ENCODE measurements at places on chromosomes 5 and 9.

- DNase-seq, result no peak
Observed at GRCh38 chr5:142107736-142108431, 695 bp upstream of the NDFIP1 start.

- DNase-seq, result no peak
Observed at GRCh38 chr9:100222674-100223073, 123.6 kb downstream of the INVS start.

GRCh38 chr5:13350767-13351166 lies 593.7 kb downstream of the DNAH5 start:
- no peak for DNase-seq

- DNase-seq, result no peak
Observed at GRCh38 chr9:131744720-131745201, 4.9 kb upstream of the RAPGEF1 start.

DNA sequence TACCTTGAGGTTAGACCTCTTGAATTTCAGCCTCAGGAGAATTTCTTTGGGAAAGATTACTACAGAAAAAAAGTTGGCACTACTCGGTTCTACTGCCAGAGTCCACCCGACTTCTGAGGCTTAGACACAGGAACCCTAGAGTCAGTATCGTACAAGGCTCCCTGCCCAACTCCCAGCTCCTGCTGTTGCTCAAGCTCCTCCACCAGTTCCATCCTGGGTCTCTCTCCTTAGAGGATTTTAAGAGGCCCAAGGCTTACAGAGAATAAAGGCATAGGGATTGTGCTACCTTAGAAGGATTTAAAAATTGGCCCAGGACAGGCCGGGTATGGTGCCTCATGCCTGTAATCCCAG lies 29.0 kb upstream of the SSBP2 start:
- no peak for DNase-seq

DNA sequence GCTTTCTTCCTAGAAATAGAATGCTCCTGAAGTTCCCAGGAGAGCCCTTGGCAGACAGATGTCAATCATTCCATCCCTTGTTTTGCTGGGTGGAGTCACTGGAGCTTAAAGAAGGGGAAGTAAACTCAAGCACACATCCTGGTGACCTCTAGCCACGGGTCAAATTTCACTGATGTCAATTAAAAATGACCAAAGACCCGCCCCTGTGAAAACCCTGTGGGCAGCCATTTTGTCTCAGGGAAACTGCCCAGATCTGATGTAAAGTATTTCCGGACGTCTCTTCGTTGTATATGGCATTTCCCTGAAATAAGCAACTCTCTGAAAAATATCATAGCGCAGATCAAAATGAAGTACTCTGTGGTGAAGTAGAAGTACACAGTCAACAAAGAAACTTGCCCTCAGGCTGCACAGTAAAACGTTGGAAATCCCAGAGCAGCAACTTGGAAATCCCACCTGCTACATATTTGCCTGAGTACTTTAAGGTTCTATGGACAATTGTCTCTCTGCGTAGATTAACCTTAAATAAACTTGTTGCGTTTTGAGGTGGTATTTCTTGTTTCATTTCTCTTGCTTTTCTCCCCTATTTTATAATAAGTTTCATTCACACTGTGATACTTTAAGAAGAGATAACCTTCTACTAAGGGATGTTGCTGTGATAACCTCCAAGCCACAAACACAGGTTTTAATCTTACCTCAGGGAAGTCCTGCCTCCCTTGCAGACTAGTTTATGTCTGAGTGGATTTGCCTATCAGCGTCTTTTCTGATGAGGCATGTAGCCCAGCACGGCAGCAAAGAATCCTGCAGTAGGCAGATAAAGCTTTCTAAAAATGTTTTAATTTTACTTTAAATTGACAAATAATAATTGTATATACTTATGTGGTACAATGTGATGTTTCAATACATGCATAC lies 60.9 kb upstream of the PIP5K1B start:
- no peak for DNase-seq

DNA sequence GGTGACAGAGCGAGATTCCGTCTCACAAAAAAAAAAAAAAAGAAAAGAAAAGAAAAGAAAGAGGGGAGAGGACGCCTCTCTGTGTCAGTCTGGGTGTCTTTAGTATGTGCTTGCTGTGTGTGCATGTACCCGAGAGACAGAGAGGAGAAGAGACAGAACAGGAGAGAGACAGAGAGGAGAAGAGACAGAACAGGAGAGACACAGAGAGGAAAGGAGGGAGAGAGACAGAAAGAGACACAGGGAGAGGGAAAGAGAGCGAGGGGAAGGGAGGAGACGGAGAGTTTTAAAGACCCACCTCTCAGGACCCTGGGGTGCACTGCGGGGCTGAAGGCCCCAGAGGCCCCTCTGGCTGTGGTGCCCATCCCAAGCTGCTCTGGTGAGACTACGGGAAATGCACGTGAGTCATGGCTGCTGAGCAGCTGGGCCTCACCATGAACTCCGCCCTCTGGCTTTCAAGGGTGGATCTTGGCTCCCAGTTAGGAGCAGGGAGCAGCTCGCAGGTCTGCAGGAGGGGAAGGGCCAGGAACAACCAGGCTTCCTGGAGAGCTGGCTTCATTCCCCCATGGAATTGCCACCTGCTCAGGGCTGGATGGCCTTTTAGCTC lies 7.9 kb downstream of the SLC6A3 start:
- DNase-seq, result no peak

DNA sequence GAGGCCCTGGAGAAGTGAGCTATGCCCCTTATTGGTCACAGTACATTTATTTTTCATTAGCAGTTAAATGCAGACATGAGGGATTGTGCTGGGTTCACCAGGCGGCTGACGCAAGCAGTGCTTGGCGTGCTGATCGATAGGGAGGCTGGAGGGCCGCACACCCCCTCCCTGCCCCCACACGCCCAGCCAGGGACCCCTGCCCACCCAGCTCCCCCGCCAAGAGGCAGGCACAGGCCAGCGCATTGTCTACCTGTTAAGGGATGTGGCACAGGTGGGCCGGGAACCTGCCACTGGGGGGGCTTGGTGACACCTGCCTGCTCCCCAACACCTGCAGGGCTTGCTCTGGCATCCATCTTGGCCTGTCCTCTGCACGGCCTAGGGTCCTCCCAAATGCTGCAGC lies 39.2 kb downstream of the HK3 start:
- no peak for DNase-seq

DNA sequence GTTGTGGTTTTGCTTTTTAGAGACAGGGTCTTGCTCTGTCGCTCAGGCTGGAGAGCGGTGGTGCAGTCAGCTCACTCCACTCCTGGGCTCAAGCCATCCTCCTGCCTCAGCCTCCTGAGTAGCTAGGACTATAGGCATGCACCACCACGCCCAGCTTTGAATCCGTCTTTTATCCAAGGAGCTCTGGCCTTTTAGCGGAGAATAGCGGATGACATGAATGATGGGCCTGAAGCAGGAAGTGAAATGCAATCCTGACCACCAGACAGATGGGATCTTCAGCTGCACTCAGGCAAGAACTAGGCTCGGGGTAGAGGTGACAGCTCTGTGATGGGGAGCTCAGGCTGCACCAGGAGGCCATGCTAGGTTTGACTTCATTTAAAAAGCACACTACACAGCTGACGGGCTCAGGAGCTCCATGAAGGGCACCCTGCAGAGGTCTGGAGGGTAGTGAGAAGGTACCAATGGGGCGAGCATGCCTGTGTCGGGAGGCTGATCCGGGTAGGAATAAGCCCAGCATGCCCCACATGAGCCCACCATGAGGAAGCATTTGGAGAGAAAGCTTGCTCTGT lies 21.9 kb downstream of the POLR1E start:
- DNase-seq, result no peak
